ENCODE measurements at places on chromosomes 6 and 20.

- DNase-seq: no peak
Measured at GRCh38 chr6:94751641-94752329, 825.5 kb upstream of the MANEA start.

DNA sequence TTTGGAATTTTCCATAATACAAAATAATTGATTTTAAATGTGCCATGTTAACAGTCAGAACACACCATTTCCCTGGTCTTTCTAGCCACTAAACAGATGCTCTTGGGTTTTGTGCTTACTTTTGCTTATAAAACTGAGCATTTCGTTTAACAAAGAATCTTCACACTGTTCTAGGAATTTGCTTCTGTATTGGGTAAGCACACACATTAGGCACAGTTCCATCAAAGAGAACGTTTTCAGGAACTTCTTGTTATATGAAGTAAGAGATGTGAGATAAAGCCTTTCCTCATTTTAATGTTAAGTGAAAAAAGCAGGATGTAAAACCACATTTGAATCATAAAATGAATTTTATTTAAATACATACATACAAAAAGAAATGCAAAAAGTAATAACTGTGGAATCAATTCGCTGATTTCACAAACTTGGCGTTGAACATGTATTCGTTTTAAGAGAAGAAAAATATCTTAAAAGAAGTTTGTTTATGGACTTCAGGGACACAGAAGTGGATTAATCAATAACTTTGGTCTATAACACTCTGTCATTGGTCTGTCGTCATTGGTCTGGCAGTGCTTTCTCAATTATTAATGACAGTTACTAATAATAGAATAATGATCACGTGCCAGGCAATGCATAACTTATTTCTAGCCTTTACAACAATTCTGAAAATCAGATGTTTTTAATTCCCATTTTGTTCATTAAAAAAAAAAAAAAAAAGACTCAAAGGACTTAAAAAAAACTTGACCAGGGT lies 199.9 kb upstream of the PRDM1 start:
- no peak for DNase-seq

GRCh38 chr20:24376311-24377099 lies 92.9 kb upstream of the SYNDIG1 start:
- DNase-seq: no peak

GRCh38 chr20:49386848-49387580 lies 95.5 kb downstream of the KCNB1 start:
- no peak for DNase-seq

DNA sequence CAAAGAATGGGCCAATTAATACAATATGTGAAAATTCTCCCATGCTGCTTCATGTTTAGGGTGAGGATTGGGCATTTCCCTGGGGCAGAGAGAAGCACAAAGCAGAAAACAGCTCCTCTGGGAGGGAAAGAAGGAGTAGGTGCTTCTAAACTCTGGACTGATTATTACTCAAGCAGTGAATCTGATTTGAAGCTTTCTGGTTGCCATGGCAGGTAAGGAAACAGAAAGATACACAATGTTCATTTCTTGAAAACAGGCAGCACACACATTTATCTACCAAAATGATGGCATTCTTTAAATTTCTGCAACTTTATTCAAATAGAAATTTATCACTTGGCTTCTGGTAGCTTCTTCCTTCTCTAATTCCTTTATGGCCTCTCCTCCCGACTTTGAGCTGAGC lies 305.4 kb upstream of the CHD6 start:
- no peak for DNase-seq

GRCh38 chr20:60752741-60753420 lies 499.2 kb upstream of the CDH4 start:
- no peak for DNase-seq

DNA sequence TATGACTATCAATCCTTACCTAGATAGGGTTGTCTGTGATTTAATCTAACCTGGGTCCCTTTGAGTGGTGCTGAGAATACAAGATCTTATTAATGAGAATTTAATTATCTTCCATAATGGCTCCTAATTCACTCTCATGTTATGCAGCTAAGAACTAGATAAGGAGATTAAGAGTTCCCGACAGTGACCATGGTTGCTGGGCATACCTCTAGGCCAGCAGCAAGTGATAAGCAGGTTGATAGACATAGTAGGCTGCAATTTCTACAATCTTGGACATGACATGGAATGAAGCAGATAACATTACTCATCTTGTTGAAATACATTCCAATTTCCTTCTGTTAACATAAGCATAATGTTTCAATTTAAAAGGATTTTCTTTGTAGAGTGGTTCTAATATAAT lies 27.1 kb downstream of the SPACA1 start:
- no peak for DNase-seq

- no peak for DNase-seq
Measured at GRCh38 chr6:63714091-63714490, 78.5 kb downstream of the PHF3 start.

- DNase-seq: no peak
Measured at GRCh38 chr20:846894-847278, 13.4 kb downstream of the FAM110A start.

- DNase-seq: no peak
Measured at GRCh38 chr20:25083773-25084625, 2.1 kb upstream of the VSX1 start.

DNA sequence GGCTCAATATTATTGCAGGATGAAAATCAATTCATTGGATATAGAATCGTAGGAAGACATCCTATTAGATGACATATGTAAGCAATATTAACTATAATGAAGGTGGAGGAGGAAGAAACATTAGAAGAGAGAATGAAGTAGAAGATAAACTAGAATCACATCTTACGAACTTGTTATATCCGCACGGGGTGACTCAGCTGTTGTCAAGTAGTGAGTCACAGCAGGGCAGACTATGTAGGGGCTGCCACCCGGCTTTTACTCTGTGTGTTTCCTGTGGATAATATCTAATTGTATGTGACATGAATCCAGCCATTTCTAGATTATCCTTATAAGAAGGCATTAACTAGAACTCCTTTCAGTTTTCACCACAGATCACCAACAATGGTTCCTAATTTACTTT lies 520.2 kb downstream of the DOK5 start:
- no peak for DNase-seq

- DNase-seq: no peak
Measured at GRCh38 chr6:150535818-150536220, 63.9 kb upstream of the PLEKHG1 start.

GRCh38 chr6:70846207-70846835 lies 110.5 kb downstream of the B3GAT2 start:
- no peak for DNase-seq

DNA sequence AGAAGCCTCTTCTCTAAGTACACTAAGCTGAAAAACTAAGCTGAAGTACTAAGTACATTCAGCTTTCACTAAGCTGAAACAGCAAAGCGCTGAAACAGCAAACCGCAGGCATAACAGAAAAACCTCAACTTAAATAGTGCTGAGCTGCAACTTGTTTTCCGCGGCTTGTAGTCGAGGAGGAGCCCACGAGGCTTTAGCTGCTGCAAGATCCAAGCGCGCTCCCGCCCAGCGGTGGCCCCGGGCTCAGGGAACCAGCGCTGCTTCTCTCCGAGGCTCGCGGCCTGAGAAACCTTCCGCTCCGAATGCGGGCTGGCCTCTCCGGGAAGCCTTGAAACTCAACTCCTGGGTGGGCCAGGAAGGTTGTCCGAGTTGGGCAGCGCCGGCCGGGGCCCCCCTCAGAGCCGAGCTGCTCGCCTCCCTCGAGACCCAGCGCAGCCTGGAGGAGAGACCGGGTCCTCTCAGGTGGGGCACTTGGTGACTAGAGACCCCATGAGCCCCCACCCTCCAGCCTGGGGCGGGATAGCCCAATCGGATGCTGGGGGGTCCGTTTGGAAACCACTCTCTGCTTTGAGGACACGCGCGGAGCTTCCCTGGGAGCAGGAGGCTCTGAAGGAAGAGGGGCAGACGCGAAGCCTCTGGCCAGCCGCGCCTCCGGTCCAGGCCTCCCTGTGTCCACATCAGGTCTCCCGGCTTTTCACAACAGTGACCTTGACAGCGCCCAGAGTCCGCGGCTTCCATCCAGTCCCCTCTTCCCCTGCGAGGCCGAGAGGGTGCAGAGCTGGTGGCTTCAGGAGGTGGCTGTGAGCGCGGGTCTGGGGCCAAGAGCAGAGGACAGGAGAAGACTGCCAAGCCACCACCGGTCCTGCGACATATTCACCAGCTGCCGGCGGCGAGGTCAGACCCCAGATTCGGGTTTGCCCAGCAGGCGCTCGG lies 38.1 kb upstream of the HLA-E start:
- DNase-seq: no peak

DNA sequence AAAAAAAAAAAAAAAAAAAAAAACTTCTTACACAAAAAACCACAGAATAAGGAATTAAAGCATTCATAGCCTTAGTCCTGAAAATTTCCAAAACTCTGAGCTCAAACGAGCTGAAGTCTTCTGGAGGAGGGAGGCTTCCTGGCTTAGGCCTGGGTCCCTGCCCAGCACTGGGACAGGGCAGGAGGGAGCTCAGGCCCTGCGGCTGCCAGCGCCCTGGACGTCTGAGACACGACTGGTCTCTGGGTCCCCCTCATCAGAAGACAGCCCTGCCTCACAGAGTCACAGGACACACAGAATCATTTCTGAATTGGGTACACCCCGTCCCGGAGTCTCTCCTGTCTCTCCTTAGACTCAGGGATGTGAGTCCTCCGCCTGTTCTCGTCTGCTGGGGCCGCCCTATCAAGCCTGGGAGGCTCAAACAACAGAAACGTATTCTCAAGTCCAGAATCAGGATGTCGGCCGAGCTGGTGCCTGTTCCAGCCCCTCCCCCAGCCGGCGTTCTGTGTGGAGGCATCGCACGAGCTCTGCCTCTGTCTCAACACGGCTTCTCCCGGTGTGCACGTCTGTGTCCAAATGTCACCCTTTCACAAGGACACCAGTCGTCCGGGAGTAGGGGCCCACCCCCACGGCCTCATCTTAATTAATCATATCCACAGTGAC lies 39.4 kb downstream of the ZBTB46 start:
- no peak for DNase-seq

GRCh38 chr6:139923964-139924475 lies 549.6 kb upstream of the CITED2 start:
- DNase-seq: no peak

Measured in HEK293T (cell line).